ENCODE measurements at places on chromosomes 12 and 14. TPM values are rescaled to one million over a fixed set of nuclear protein-coding genes. Genes with fewer than 3 reads are reported as not detected.

DNA sequence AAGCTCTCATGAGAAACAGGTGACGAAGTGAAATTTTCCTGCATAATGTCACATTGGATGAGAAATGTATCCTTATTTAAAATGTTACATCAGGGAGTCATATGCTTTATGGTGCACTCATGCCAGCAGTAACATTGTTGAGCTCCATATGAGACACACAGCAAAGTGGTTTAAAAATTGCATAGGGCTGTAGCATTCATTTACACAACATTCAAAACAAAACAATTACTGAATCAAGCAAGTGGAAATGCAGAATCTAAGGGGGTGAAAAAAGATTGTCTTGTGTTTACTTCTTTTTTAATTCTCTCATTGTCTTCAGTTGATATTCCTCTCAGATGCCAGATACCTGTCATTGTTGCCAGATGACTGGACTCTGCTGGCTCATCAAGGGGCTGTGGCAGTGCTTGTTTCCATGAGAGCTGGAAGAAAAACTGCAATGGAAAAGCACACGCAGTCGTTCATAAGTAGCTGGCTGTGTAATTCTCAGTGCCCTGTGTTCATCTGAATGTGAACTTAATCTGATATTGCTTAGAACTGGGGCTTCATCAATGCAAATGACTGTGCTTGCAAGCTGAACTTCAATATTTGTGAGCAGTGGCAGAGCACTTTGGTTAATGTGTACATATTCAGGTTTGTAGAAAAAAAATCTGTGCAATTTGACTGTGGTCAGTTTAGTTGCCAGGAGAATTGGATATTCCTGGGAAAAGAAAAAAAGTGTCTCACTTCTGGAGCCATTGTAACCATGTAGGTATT is 305.6 kb downstream of the RAD51B start:
- no peak for DNase-seq

Gene AQP5
- not detected for total RNA-seq

GRCh38 chr12:25997201-25997963 is 38.9 kb downstream of the RASSF8 start:
- DNase-seq: no peak

Gene ADAMTS20
- not detected for total RNA-seq

DNA sequence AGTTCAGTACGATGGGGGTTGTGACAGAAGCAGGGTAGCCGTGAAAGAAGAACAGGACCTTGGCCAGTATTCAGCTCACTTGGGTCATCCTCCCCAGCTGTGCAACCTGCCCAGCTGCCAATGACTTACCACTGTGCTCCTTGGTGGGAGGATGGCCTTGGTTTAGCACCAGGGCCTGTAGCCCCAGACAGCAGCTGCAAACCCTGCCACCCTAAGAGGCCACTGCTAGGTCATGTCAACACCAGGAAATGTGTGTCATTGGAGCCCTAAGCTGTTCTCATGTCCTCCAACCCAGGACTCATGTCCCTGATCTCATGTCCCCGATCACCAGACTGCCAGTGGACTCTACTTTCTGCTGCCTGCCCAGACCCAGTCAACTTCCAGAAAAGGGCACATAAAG is 3.0 kb upstream of the CRACR2A start:
- DNase-seq: peak; percentile 66

Gene SLCO1A2
- not detected for total RNA-seq

DNA sequence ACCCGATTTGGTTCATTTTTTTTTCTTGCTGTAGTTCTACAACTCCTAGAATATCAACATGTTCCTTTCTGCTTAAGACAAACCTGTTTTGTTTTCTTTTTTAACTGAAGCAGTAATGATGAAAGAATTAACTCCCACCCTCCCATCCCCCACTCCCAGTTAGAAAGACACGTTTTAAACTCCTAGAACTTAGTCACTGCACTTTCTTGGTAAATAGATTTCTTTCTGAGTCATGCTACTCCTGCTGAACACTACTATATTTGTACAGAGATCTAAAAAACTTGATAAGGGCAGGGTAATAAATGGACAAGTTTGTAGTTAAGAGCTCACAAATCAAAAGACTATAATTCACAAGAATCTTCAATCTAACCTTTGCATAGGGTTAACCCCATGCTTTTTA is 118.9 kb upstream of the PTPRB start:
- no peak for DNase-seq

DNA sequence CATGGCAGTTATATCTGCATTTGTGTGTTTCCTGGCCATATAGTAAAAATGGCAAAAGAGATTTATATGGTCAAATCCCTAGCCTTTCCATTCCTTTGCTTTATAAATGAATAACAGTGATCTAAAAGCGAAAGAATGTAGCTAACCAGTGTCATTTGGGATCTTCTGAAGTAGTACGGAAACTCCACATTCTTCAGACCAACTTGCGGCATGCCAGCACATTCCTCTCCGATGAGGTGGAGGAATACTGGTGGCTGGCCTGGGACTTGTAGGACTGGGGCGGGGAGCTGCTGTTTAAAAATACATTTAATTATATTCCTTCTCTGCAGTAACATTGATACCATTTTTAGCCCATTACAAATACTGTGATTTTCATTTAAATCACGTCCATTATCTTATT is 85.3 kb downstream of the SAMD4A start:
- DNase-seq: peak; percentile 74

Data from gastrocnemius medialis (tissue), 4 donors.